ENCODE measurements at places on chromosomes 7 and 10. TPM values are rescaled to one million over a fixed set of nuclear protein-coding genes. Genes with fewer than 3 reads are reported as not detected.

PLAC9 gene
- not detected for total RNA-seq

SFXN3 gene
- 41.9 TPM for total RNA-seq

GRCh38 chr10:34864149-34865067 is 49.3 kb upstream of the PARD3 start:
- DNase-seq: no peak
- H3K4me1 ChIP-seq: no peaks in the 10 kb centered on the region
- H3K27ac ChIP-seq: no peak overlapping the region
- peaks cover 7% of the 10 kb centered on the region for H3K27me3 ChIP-seq

- no peak for DNase-seq
- H3K4me1 ChIP-seq: no peaks in the 10 kb centered on the region
- no peaks in the 10 kb centered on the region for H3K27me3 ChIP-seq
- H3K27ac ChIP-seq: no peak overlapping the region
Observed at GRCh38 chr7:40959955-40960354, 742.9 kb downstream of the INHBA start.

DNA sequence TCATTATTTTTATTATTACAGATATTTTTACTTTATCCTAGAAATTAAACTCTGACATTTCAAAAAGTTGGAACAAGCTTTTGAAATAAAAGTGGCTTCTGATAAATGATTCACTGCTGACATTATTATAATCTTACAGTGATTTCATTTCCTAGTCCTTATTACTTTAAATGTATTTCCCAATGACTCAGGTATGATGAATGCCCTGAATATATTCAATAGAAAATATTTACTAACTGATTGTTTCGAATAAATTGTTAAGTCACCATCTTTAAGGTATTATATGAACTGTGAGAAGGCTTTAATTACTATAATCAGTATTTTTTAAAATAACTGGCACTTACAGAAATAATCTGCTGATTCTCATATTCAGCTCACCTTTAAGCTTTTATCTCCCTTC is 21.6 kb downstream of the DKK1 start:
- H3K36me3 ChIP-seq: no peaks in the 10 kb centered on the region
- no peaks in the 10 kb centered on the region for H3K27me3 ChIP-seq
- H3K4me3 ChIP-seq: no peak overlapping the region
- H3K27ac ChIP-seq: no peak overlapping the region
- no peaks in the 10 kb centered on the region for H3K4me1 ChIP-seq
